Colonic mucosa (tissue), 4 donors: ENCODE measurements at places on chromosomes 12 and 14. TPM values are rescaled to one million over a fixed set of nuclear protein-coding genes. Genes with fewer than 3 reads are reported as not detected.
A peak's percentile ranks its signal among the peaks of the same experiment; 100 is the strongest.

DNA sequence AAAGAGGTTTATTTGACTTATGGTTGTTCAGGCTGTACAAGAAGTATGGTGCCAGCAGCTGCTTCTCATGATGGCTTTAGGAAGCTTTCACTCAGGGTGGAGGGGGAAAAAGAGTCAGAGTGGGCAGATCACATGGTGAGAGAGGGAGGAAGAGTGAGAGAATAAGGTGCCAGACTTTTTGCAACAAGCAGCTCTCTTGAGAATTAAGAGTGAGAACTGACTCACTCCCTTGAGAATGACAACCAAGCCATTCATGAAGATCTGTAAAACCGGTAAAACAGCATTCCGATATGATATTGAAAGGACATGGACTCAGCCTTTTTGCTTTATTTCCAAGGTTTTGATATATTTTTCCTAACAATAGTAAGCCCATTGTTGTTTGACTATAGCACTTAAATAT, 501.2 kb downstream of the GALC start:
- H3K27me3 ChIP-seq = no peaks in the 10 kb centered on the region
- H3K4me3 ChIP-seq = no peak overlapping the region
- DNase-seq = no peak
- no peaks in the 10 kb centered on the region for H3K4me1 ChIP-seq

GRCh38 chr14:56555921-56556570, 23.6 kb upstream of the TMEM260 start:
- DNase-seq = no peak
- H3K4me1 ChIP-seq = no peaks in the 10 kb centered on the region
- H3K36me3 ChIP-seq = no peaks in the 10 kb centered on the region
- H3K27ac ChIP-seq = no peak overlapping the region
- H3K27me3 ChIP-seq = no peaks in the 10 kb centered on the region

DNA sequence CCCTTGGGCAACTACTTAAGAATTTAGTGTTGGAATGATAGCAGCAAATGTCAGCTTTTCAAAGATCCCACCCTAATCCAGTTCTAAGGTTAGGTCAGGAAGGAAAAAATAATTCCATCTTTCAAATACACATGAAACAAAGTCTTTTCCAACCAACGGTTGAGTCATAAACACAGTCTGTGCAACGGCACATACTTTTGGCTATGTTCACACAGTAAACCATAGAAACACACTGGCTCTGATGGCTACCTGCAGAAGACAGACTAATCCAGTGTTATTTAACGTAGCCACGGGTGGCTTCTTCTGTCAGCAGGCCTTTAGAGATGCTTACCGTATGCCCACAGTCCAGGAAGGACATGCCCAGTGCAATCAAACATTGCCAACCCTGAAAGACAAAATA, 35.7 kb downstream of the HIGD1C start:
- H3K4me3 ChIP-seq = no peak overlapping the region
- DNase-seq = no peak
- no peaks in the 10 kb centered on the region for H3K36me3 ChIP-seq
- no peak overlapping the region for H3K27ac ChIP-seq
- H3K27me3 ChIP-seq = no peaks in the 10 kb centered on the region

- peaks cover 9% of the 10 kb centered on the region for H3K4me1 ChIP-seq
- no peak overlapping the region for H3K27ac ChIP-seq
- DNase-seq = peak; percentile 15
- no peak overlapping the region for H3K4me3 ChIP-seq
These were observed 166.5 kb downstream of the ZFP36L1 start for GRCh38 chr14:68626386-68626785.

KITLG gene
- 32.8 TPM for total RNA-seq

GRCh38 chr12:32098112-32098511, 8.5 kb upstream of the BICD1 start:
- H3K4me1 ChIP-seq = no peaks in the 10 kb centered on the region
- H3K4me3 ChIP-seq = no peak overlapping the region
- DNase-seq = no peak
- no peaks in the 10 kb centered on the region for H3K36me3 ChIP-seq
- H3K27ac ChIP-seq = no peak overlapping the region
- no peaks in the 10 kb centered on the region for H3K27me3 ChIP-seq

PLD4 gene
- total RNA-seq = 1.2 TPM

RNASE1 gene
- 189 TPM for total RNA-seq

DNA sequence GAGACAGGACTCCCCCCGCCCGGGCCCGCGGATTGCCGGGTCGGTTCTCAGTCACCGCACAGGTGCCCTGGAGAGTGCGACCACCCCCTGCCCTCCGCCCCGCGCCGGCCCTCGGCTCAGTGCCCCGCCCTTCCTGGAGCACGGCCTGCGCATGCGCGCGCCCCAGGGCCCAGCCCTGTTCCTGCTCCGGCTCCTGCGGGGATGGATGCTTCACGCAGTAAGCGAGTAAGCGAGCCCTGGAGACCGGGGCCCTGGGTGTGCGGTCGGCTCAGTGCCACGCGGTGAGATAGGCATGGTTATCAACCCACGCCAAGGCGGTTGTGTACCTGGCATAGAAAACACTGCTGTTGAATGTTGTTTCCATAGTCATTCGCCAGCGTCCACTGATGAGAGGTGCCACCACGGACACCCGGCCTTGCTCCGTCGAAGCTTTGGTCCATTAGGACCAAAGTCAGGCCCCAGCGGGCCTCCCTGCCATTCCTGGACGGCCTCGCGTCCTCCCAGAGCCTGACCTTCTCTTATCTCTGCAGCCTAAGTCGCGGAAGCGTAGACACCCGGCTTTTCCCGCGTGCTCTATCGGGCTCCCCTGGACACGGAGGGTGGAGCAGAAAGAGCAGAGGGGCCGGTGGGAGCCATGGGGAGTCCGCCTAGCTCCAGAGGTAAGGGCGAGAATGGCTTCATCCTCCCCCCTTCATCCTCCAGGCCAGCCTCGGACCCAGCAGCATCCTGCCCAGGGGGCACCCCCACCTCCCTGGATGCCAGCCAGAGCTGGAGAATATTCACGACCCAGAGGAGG, 90.6 kb downstream of the PAPOLA start:
- peak overlapping the region; percentile 30 for H3K4me3 ChIP-seq
- H3K27ac ChIP-seq = no peak overlapping the region
- DNase-seq = peak; percentile 54

DNA sequence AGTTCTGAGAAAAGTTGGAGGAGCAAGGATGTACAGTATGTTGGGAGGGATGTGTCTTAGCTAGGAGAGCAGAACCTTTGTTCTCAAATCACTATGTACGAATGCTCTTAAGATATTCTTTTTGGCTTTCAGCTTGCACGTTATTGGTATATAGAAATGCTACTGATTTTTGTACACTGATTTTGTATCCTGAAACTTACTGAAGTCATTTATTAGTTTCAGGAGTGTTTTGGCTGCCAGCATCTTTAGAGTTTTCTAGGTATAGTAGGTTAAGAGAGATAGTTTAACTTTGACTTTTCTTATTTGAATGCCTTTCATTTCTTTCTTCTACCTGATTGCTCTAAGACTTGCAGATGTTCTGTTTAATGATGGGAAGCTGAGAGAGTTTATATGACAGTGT, 442.8 kb upstream of the FBXO33 start:
- no peak for DNase-seq
- H3K27ac ChIP-seq = no peak overlapping the region
- no peaks in the 10 kb centered on the region for H3K27me3 ChIP-seq
- H3K4me1 ChIP-seq = no peaks in the 10 kb centered on the region

DNA sequence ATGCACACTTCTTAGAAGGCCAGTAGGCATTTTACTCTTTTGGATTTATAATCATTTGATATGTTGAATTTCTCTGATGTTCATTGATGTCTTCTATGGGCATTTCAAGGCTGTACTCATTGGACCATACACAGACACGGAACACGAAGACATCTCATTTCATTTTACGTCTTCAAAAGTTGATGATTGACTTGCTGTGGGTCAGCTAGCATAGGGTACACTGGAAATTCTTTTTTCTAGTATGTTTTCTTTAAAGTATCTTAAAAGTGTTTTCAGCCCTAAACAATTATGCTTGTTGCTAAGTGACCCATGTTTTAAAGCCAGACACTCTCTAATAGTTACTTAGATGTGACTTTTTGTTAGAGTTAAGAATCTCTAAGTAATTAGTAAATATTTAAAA, 16.3 kb downstream of the TRHDE start:
- H3K27me3 ChIP-seq = no peaks in the 10 kb centered on the region
- H3K27ac ChIP-seq = no peak overlapping the region
- no peak overlapping the region for H3K4me3 ChIP-seq

OR4K1 gene
- not detected for total RNA-seq

DNA sequence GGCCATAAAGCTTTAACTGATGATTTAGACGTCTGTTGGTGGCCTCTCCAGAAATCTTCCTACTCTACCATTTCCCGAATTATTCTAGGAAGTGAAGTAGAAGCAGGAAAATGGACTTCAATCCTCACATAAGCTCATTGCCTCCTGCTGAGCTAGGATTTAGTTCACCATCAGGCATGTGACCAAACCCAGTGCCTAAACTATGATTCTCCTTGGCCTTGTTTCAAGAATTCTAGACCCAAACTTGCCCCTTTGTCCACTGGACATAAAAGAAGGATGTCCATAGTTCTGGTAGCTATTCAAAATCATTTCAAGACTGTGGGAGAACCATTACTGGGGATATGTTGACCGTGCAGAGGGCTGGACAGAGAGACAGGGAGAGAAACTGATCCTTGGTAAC, 105.8 kb downstream of the C12orf50 start:
- H3K27me3 ChIP-seq = no peaks in the 10 kb centered on the region
- no peaks in the 10 kb centered on the region for H3K36me3 ChIP-seq
- no peak overlapping the region for H3K27ac ChIP-seq
- no peaks in the 10 kb centered on the region for H3K4me1 ChIP-seq
- DNase-seq = no peak
